ENCODE measurements at places on chromosomes 1 and 21.

GRCh38 chr1:228848406-228848805 lies 113.1 kb downstream of the RHOU start:
- DNase-seq = no peak

GRCh38 chr1:179814546-179814838 lies 63.1 kb downstream of the TOR1AIP2 start:
- DNase-seq = no peak

DNA sequence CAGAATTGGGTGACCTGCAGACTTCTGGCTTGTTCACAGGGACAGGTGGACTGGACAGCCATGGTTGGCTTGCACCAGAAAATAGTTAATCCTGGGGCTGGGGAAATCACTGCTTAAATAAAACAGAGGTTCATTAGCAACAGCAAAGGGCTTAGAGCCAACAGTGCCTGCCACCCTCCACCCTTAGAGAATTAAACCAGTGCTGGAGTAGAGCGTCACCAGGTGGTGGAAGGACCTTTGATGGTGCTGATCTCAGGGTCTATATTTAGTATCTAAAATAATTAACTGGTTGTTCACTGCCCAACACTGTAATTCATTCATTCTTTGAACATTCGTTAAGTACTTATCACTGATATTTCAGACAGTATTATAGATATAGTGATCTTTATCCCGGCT lies 34.7 kb upstream of the PDE9A start:
- DNase-seq = no peak

GRCh38 chr1:95007687-95008086 lies 65.1 kb downstream of the ALG14 start:
- no peak for DNase-seq

GRCh38 chr1:38586993-38587646 lies 272.5 kb downstream of the RRAGC start:
- DNase-seq = no peak

DNA sequence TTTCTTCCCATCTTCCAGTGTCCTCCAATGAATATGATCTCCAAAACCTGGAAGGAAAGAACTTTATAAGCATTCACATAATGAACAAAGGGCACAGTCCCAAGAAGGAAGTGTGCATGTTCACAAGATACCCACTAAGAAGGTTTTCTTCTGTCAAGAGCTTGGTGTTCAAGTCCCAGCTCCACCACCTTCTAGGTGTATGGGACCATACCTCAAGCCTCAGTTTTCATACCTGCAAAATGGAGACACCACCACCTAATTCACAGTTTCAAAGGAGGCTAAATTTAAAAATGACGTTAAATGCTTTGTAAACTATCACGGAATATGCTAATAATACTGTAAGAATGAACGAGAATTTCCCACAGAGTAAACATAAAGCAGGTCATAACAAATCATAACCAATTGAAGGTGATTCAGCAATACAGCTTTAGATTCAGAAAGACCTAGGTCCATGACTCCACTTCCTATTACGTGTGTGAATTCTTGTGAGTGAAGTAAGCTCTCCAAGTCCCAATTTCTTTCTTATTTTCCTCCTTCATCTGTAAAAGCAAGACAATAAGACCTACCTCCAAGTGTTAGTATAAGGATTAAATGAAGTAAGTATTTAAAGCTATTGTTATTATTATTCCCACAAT lies 8.1 kb upstream of the KTI12 start:
- DNase-seq = no peak

- DNase-seq = no peak
Measured at GRCh38 chr1:162367073-162367472, 9.6 kb downstream of the SPATA46 start.

GRCh38 chr1:228006034-228006785 lies 588 bp upstream of the WNT3A start:
- DNase-seq = no peak

GRCh38 chr1:4424766-4425165 lies 229.6 kb upstream of the AJAP1 start:
- DNase-seq = no peak

DNA sequence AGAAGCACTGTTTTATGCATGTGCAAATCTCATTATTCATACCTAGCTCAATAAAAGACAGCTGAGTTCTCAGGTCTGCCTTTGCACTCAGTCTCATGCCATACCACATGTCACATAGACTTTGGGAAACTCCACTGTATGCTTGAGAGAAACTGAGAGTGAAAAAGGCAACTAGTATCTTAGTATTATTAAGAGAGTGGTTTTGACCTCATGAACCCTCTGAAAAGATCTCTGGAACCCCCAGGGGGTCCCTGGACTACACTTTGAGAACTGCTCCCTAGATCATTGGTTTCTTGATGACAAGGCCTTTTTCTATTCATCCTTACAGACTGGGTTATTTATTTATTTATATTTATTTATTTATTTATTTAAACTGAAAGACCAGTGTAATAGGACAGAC lies 3.7 kb upstream of the RHEX start:
- no peak for DNase-seq

GRCh38 chr1:173453982-173454381 lies 23.2 kb upstream of the PRDX6 start:
- no peak for DNase-seq

DNA sequence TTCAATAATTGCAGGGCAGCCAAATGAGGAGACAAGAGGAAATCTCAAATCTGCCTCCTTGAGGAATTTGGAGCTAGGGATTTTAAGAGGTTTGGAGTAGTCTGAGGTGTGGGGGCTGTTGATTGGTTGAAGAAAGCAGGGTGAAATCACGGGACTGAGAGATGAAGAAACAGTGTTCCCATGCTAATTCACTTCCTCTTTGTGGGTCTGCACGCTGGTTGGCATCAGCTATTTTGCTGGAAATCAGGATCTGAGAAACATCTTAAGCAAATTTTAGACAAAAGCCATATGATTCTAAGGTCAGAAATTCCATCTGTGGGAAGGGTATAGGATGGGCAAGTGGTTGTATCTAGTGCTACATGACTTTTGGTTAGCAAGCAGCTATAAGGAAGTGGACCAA lies 107.1 kb upstream of the PAXBP1 start:
- DNase-seq = no peak

- no peak for DNase-seq
Measured at GRCh38 chr1:51218570-51218969, 17.5 kb upstream of the RNF11 start.

DNA sequence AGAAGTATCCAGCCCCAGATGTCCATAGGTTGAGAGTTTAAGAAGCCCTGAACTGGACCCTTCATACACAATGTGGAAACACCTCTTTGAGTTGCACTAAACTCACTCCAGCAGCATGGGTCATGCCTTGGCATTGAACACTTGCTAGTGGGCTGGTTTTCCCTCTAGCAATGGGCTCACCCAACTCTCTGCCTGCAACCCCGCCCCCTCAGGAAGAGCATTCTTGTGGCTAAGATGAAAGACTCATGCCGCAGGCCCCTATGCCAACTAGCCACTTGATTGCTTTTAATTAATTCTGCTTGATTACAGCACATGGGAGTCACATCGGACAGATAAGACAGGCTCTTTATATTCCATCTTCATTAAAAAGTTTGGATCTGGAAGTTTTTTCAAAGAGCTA lies 136.5 kb upstream of the GJB5 start:
- no peak for DNase-seq

GRCh38 chr1:110475362-110476027 lies 24.5 kb downstream of the PROK1 start:
- no peak for DNase-seq

- DNase-seq = no peak
Measured at GRCh38 chr1:19978143-19978542, 1.3 kb downstream of the PLA2G2A start.

DNA sequence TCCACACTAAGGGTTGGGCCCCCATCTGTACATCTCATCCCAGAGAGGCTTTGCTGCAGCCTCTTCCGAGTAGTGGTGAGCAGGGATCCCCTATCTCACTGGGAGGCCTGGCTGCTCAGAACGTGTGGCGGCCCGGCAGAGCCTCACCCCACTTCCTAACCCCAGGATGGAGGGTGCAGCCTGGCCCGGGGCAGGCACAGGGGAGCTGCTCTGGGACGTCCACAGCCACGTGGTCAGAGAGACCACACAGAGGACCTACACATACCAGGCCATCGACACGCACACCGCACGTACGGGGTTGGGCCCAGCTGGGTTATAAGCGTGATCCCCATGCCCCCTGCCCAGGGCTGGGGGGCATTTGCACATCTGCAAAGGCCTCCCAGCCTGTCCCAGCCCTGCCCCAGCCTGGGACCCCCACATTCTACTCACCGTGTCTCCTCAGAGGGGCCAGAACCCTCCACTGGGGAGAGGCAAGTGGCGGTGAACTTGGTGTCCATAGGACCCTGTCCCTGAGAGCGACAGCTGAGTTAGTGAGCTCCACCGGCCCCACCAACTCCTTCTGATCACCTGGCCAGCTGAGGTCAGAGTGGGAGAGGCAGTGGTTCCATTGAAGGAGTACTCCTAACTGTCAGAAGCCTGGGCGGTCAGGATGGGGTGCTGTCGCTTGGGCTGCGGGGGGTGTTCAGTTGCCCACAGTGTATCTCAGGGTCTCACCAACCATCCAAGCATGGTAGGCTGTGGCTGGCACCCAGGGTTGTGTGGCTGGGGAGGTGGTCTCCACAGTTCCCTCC lies 41.2 kb downstream of the TRIM11 start:
- DNase-seq = no peak

GRCh38 chr1:36867575-36867974 lies 166.7 kb downstream of the GRIK3 start:
- DNase-seq = no peak

DNA sequence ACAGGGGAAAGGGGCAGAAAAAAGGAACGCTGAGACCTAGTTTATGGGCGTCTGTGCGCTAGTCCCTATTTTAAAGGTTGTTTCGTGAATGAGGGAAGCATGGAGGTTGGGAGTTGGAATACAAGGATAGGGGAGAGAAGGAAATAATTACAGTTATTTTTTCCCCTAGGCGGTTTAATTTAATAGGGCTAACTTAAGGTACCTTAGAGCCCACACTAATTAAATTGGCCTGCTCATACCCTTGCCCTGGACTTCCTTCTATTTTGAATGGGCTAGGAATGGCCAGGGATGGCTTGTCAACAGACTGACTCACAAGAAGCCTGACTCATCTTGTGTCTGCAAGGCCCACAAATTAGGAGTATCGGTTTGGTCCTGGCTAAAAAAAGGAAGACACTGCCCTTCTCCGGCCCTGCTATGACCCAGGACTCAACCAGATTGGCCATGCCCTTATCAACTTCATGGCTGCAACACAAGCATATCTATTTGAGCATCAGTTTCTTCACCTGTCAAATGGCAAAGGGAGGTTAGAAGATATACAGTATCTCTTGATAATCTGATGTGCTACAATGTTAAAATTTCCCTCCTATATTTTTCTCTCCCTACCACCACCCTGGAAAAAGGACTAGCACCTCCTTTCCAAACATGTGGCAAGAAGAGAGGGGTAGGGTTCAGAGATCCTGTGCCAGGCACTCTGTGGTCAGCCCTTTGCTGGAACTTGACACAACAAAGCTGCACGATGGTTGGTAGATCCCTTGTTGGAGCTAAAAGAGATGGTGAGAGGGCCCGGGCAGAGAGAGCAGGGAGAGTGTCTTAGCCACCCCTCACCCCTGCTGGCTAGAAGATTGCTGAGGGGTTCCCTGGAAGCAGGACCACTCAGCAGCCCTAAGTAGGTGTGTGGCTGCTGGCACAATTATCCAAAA lies 2.2 kb upstream of the SSBP3 start:
- DNase-seq = no peak

DNA sequence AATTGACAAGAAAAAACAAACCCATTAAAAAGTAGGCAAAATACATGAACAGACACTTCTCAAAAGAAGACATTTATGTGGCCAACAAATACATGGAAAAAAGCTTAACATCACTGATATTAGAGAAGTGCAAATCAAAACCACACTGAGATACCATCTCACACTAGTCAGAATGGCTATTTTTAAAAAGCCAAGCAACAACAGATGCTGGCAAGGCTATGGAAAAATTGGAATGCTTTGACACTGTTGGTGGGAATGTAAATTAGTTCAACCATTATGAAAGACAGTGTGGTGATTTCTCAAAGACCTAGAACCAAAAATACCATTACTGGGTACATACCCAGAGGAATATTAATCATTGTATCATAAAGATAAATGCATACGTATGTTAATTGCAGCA lies 641.1 kb upstream of the B3GALT2 start:
- DNase-seq = no peak

GRCh38 chr1:6788946-6789345 lies 3.7 kb downstream of the CAMTA1 start:
- DNase-seq = no peak

DNA sequence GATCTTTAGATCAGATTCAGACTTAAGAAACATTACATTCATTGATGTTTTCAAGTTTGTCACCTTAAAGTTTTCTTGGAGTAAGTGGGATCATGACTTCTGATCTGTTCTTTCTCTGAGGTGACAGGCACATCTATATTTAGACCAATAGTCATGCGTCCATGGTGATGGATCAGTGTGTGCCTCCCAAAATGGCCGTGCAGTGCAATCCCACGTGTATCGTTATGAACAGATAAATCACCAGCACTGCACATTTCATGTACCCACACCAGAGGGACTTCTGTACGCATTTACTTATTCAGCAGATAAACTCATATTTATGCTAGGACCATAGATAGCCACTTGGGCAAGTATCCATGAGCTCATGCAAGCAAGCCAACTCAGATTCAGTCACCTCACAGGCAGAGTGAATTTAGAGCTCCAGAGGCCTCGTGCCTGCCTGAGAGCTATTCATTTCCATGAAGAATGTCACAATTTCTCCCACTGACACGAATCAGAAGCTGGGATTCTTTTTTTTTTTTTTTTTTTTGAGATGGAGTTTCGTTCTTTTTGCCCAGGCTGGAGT lies 13.9 kb upstream of the WDR26 start:
- DNase-seq = no peak

GRCh38 chr21:15159382-15160020 lies 94.7 kb upstream of the NRIP1 start:
- no peak for DNase-seq

GRCh38 chr1:7261490-7261889 lies 476.2 kb downstream of the CAMTA1 start:
- no peak for DNase-seq

GRCh38 chr1:117754061-117754969 lies 148.5 kb downstream of the TENT5C start:
- DNase-seq = no peak

DNA sequence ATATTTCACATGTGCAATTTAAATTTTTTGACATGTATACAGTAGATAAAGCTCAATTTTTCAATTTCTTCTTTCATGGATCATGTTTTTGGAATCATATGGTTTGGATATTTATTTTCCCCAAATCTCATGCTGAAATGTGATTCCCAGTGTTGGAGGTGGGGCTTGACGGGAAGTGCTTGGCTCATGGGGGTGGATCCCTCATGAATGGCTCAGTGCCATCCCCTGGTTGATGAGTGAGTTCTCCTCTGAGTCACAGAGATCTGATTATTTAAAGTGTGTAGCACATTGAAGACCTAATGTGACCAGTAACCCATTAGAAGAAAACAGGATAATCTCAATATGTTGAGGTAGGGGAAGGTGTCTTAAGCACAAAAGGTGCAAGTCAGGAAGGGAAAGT lies 9.1 kb upstream of the IFI16 start:
- peak; percentile 87 for DNase-seq

DNA sequence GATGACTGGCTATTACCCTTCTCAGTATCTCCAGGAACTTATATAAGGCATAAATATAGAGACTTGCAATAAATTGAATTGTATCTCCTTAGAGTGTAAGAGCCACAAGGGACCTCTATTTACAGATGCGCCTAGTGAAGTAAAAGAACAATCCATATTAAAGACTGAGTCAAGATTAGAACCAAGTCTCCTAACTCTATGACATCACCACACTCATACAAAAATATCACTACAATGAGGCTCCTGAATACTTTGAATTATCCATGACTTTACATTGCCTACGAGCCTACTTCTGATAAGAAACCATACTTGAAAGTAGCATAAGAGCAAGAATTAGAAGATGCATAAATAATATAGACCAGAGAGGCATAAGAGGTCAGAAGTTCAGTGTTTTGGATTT lies 18.8 kb downstream of the DPYD start:
- DNase-seq = no peak

All from AG09319 (cell line).